Hepatocyte (in vitro differentiated cells): ENCODE measurements at places on chromosomes 13 and 19. TPM values are rescaled to one million over a fixed set of nuclear protein-coding genes. Genes with fewer than 3 reads are reported as not detected.

DNA sequence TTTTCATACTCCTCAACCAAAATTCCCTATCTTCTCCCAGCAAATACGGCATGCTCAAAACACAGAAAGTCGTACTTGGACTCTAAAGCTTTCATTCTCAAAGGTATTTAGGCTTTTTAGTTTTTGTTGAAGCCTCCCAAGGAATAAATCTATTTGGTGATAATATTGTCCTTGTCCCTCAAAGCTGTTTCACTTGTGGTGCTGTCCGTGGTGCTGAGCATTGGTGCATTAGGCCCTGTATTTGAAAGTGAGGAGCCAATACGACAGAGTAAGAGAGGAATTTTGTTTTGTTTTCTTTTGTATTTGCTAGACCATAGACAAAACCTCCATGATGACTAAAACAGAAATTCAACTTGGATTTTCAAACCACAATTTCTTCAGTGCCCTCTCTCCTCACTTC lies 3.2 kb upstream of the LGALS13 start:
- DNase-seq, result peak; percentile 51

HIPK4 gene
- total RNA-seq, result 0.07 and 0.08 TPM in 2 replicates

DNA sequence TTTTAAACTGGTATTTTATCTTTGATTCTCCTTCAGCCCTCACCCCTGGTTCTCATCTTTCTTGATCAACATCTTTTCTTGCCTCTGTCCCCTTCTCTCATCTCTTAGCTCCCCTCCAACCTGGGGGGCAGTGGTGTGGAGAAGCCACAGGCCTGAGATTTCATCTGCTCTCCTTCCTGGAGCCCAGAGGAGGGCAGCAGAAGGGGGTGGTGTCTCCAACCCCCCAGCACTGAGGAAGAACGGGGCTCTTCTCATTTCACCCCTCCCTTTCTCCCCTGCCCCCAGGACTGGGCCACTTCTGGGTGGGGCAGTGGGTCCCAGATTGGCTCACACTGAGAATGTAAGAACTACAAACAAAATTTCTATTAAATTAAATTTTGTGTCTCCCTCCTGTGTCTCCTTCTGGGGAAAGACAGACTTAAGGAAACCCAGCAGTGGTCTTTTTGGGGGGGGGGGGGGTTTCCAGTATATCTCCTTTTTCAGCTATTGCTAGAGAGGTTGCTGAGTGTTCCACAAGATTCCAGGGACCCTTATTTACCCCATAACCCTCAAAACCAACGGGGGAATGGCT lies 1.5 kb upstream of the RAD23A start:
- no peak for DNase-seq

GRCh38 chr19:10207026-10207425 lies 12.3 kb upstream of the DNMT1 start:
- no peak for DNase-seq

CEACAM5 gene
- total RNA-seq, result 2.7 and 11.5 TPM in 2 replicates

- no peak for DNase-seq
Observed at GRCh38 chr19:1166872-1167573, 7.0 kb downstream of the SBNO2 start.

GRCh38 chr13:99465454-99465853 lies 35.8 kb upstream of the TM9SF2 start:
- DNase-seq, result no peak

DNA sequence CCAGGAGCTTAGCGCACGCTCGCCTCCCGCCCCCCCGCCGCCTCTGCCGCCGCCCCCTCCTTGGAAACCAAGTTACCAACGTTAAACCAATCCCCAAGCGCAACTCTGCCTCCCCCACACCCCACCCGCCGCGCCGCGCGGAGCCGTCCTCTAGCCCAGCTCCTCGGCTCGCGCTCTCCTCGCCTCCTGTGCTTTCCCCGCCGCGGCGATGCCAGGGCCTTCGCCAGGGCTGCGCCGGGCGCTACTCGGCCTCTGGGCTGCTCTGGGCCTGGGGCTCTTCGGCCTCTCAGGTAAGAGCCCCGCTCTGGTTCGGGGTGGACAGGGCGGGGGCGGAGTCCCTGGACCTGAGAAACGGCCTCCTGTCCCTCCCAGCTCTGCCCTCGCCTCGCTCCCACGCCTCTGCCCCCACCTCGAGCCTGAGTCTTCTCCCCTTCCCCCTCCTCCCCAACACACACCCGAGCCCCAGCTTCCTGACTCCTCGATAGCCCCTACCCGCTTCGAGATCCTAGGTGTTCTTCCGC lies at the start of gene ICAM5:
ICAM5 (plus strand) TSS at position 117 of the 521 bp plus-strand sequence; CDS start at position 209, 92 bp downstream.
- no peak for DNase-seq

DNA sequence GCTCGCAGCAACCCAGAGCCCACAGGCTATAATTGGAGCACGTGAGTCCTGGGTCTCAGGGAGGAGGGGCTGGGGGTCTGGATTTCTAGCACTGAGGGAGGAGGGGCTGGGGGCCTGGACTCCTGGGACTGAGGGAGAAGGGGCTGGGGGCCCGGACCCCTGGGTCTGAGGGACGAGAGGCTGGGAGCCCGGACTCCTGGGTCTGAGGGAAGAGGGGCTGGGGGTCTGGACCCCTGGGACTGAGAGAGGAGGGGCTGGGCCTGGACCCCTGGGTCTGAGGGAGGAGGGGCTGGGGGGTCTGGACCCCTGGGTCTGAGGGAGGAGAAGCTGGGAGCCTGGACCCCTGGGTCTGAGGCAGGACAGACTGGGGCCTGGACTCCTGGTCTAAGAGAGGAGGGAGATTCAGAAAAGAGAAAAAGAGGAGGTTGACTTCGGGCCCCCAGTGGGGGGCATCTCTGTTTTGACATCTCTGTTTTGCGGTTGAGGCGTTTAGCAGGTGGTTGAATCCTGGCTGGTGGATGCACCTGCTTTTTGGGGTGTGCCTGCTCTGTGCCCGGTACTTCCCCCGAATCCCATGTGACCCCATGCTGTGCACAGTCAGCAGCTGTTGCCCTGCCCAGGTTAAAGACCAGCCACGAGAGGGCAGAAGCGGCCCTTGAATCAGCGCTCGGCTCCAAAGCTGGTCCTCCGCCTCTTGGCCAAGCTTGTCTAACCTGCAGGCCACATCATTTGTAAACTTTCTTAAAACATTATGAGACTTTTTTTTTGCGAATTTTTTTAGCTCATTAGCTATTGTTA lies 10.5 kb downstream of the PVR start:
- peak; percentile 77 for DNase-seq

SULT2A1 gene
- total RNA-seq, result 188 and 193 TPM in 2 replicates
